ENCODE measurements at places on chromosomes 12 and 14.

DNA sequence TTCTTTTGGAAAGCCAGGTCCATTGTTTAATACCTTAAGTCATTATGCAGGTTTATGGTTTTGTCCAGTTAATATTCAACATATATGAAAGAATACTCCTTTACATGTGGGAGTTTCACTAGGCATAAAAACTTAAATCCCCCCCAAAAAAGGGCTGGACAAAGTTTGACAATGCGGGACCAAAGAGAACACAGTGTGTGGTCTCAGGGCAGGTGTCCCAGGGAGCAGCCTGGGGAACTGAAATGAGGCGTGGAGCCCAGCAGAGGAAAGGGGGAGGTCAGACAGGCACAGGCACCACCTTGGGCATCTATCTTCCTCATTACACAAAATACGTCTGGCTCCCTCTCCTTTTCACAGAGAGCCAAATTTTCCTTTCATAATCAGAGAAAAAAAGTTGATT, 22.5 kb downstream of the PKP2 start:
- no peak for DNase-seq

GRCh38 chr12:70598467-70599193, 38.6 kb downstream of the PTPRB start:
- DNase-seq, result no peak

- DNase-seq, result no peak
Observed at GRCh38 chr14:53701108-53701875, 255.3 kb downstream of the BMP4 start.

GRCh38 chr14:105641075-105641937, 114.9 kb downstream of the TMEM121 start:
- no peak for DNase-seq

GRCh38 chr14:64880221-64881121, 764 bp upstream of the SPTB start:
- DNase-seq, result peak; percentile 48

DNA sequence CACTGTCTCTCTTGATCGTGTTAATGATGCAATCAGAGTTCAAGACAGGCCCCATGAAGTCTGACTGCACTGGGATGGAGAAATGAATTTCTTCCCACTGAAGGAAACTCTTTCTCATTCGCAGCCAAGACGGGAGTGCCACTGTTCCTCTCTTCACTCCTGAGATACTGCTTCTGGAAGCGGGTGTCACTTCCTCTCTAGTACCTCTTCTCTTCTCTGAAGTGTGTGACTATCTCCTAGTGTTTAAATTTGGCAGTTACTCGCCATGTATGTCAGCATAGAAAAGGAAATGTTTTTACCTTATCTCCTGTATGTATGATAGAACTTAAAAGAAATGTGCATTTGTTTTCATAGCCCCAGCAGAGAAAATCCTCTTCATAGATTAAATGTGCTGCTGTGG, 215.2 kb downstream of the ANO6 start:
- no peak for DNase-seq

GRCh38 chr14:60632257-60632656, 17.0 kb downstream of the SIX1 start:
- DNase-seq, result no peak

DNA sequence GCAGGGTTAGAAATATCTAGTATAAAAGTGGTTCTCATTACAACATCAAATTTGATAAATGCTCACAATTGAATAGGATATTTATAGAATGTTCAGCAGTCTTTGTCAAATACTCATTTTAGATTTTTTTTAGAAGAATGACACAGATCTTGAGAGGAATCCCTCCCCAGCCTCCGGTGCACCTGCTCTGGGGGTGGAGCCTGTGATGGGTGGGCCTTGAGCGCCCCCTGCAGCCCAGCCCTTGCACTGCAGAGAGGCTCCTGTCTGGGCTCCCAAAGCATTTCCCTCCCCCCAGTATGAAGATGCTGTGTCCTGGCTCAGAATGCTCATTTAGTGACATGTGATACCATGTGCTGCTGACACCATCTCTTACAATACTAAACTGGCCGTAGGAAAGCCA, 792.3 kb downstream of the TMEM121 start:
- peak; percentile 34 for DNase-seq

DNA sequence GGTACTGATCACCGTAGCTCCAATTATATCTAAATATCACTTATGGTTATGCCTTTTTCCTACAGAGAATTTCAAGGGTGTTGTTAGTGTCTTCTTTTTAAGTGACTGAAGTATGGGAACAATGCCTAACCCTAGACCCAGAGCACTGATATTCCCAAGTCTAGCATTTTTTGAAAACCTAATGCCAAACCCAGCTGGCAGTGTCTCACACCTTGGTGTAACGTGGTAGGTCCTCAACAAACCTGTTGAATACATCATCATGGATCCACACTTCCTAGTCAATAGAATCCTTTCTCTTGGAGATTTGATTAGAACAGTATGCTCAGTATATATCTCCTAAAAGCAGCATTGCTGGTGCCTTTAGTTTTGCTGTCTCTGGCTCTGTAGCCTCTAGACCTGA, 37.7 kb upstream of the RMST start:
- no peak for DNase-seq

- DNase-seq, result no peak
Observed at GRCh38 chr12:121580959-121581685, at the start of gene KDM2B. KDM2B (minus strand) TSS chr12:121581023; CDS start chr12:121580911, 112 bp downstream.

DNA sequence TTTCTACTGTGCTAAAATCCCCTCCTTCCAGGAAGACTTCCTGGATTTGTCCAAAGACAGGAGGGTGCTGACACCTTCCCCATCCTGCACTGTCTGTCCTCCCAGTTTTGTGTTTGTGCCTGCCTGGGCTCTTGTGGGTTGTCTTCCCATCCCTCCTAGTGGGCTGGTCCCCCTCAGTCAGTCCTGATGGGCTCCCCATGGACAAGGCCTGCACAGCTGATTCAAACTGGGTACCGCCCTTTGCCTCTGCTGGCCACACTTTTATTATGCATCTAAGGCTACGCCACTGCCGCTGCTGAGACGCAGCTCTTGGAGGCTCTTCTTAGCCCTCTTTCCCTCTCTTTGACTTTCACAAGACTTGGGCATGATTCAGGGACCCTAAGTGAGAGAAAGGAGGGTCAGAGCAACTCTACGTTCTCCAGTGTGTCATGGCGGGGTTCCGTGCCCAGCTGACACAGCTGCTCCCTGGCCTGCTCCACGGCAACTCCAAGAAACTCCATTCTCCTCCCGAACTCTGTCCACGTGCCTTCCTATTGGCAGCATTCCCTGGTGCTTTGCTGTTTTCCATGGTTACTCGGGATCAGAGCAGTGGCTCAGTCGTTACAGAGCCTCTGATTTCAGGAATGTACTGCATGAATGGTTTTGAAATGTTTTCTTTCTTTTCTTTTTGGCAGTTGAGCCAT, 3.8 kb upstream of the KRT85 start:
- DNase-seq, result no peak

- no peak for DNase-seq
Observed at GRCh38 chr12:76047060-76047459, 15.5 kb upstream of the PHLDA1 start.

- DNase-seq, result no peak
Observed at GRCh38 chr14:22478670-22479069, 110.4 kb downstream of the DAD1 start.

GRCh38 chr12:97637770-97638169, 175.2 kb downstream of the RMST start:
- no peak for DNase-seq

DNA sequence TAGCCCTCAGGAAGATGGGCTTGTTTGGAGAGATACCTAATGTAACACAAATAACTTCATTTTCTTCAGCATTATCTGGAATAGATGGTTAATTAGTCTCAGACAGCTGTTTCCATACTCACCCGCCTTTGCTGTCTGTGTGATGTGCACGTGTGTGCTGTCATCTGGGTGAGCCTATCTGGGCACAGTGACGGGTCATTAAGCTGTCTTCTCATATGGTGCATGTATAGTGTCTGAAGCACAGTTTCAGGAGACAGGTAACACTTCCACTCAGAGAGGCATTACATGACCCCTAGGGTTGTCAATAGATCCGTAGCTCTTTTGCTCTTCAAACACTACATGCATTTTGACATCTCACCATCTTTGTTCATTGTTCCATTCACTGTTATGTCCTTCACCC, 493.3 kb downstream of the APAF1 start:
- DNase-seq, result no peak

- DNase-seq, result no peak
Observed at GRCh38 chr12:66163289-66163688, 6.5 kb downstream of the TMBIM4 start.

DNA sequence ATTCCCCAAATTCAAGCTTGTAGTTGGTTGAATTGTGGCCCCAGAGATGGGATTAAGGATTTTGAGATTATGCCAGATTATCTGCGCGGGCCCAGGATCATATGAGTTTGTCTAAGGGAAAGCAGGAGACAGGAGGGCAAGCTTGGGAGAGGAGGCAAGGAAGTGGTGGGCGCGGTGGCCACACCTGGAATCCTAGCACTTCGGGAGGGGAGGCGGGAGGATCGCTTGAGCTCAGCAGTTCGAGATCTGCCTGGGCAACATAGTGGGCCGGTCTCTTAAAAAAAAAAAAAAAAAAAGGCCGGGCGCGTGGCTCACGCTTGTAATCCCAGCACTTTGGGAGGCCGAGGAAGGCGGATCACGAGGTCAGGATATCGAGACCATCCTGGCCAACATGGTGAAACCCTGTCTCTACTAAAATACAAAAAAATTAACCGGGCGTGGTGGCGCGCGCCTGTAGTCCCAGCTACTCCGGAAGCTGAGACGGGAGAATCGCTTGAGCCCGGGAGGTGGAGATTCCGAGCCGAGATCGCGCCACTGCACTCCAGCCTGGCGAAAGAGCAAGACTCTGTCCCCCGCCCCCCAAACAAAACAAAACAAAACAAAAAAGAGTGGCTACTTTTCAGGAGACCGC, 881 bp upstream of the PUS1 start:
- no peak for DNase-seq

DNA sequence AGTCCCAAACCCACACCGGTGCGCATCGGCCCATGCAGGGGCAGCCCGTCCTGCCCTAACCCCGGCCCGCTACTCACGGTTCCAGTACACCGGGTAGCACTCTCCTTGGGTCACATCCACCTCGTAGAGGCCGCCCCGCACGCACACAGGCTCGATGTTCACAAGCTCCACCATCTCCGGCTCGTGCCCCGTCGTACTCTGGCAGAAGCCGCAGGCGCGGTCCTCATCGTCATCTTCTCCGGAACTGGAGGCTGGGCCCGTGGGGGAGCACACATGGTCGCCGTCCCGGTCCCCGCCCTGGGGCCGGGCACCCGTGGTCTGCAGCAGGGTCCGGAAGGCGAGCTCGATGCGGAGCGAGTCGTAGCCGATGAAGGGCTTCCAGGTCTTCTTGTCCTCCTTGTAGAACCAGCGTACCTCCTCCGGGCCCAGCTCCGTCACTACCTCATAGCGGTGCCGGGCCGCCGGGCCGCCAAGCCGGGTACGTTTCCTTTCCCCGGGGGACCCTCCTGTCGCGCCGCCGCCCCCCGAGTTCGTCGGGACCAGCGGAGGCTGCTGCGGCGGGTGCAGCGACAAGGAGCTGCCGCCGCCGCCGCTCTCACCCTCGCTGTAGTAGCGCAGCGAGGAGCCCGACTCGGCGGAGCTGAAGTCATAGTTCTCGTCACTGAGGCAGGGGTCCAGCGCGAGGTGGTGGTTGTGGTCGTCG, 788 bp downstream of the DDHD1 start:
- DNase-seq, result peak; percentile 50

- no peak for DNase-seq
Observed at GRCh38 chr12:18502422-18502968, 235.3 kb downstream of the PLCZ1 start.

DNA sequence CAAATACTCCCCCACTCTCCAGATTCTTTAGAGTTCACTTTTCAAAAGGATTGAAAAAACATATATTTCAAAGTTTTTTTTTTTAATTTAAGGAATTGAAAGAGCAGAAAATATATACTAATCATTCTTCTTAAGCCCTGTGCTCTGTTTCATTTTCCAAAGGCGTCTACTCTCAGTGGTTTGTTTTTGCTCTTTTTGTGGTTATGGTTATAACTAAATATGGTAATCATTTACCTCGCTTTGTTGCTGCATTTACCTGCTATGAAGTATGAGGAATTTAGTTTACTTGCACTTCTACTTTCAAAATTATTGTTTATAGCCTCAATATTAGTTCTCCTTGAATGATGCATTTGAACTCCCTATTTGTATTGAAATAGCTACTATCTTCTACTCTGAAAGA, 55.9 kb upstream of the LRRK2 start:
- DNase-seq, result no peak

DNA sequence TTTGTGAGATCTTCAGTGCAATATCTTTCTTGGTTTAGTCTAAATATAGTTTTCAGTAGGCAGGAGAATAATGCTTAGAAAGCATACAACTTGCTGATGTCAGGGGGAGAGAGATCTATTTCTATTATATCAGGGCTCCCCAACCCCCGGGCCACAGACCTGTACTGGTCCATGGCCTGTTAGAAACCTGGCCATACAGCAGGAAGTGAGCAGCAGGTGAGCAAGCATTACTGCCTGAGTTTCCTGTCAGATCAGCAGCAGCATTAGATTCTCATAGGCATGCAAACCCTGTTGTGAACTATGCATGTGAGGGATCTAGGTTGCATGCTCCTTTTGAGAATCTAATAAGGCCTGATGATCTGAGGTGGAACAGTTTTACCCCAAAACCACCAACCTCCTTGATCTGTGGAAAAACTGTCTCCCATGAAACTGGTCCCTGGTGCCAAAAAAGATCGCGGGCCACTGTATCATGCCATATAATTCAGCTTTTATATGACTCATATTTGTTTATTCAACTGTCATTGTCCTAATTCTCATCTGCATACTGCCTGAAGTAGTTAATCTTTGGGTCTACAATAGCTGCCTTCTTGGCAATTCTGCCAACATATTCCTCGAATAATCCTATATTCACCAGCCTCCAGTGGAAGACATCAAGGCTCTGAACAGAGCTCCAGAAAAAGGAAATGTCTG, 163.6 kb upstream of the DYRK2 start:
- no peak for DNase-seq

- DNase-seq, result no peak
Observed at GRCh38 chr12:96436366-96437170, 36.3 kb upstream of the CDK17 start.

- no peak for DNase-seq
Observed at GRCh38 chr14:89773151-89773550, 181.4 kb downstream of the EFCAB11 start.

- DNase-seq, result no peak
Observed at GRCh38 chr14:100476012-100476822, 111.0 kb downstream of the BEGAIN start.

GRCh38 chr12:113850309-113851056, 115.6 kb downstream of the RBM19 start:
- DNase-seq, result no peak

- no peak for DNase-seq
Observed at GRCh38 chr12:107351713-107352112, 258.4 kb upstream of the CRY1 start.

GRCh38 chr12:75553836-75554555, 42.6 kb upstream of the KRR1 start:
- no peak for DNase-seq

GRCh38 chr12:15956010-15956409, 44.9 kb downstream of the DERA start:
- no peak for DNase-seq

Measured in activated CD4-positive, alpha-beta T cell treated with anti-CD3 and anti-CD28 coated beads for 1 hour (primary cell).